Amniotic epithelial cell (primary cell): ENCODE measurements at places on chromosomes 11 and 22.

DNA sequence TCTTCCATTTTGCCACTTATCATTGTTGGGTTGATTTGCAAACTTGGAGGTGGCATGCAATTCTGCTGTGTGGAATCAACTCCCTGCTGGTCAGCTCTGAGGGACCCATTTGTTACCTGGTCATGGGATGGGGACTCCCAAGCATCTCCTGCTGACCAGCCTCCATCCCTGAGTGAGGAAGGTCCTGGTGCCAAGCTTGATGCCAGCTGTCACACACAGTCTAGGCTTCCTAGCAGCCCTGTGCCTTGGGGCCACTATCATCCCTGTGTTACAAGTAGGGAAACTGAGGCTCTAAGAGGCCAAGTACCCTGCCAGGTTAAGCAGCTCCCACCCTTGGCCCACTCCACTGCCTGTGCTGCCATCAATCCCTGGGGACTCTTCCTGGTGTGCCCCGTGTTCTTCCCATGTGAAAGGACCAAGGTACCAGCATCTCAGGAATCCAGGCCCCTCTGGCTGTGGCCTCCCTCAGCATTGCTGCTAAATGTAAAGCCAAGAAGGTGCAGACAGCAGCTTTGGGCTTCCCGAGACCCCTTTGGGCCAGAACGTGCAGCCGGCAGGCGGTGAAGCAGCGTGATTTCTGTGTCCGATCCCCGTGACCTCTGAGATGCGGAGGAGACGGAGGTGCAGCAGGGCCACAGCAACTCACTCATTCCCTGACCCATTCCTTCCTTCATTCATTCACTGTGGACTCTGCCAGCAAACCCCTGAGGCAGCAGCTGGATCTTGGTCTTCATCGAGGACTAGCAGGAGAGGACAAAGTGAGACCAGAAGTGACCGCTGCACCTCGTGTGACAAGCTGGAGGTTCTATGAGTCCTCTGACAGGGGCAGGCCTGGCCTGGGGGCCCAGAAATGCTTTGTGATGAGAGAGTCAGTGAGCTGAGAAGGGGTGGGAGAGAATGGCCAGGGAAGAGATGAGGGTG, 49.7 kb downstream of the MYEOV start:
- DNase-seq = no peak

DNA sequence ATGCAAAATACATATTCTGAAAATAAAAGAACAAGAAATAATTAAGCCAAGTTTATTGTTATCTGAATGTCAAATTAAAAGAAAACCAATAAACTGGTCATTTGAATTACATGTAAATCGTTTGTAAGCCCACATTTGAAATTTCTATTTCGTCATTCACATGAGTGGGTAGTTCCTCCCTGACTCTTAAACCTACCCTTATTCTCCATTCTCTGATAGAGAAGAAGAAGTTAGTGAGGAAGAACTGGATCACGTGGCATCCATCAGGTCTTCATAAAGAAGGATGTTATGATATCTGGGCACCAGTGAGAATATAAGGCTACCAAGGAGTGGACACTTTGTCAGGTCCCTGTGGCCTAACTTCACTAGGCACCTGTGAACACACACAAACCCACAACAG, 328.1 kb downstream of the OPCML start:
- no peak for DNase-seq

- no peak for DNase-seq
These were observed 4.0 kb downstream of the LRRC75B start for GRCh38 chr22:24588757-24589481.

- no peak for DNase-seq
These were observed 8.0 kb upstream of the COMT start for GRCh38 chr22:19933341-19934241.

GRCh38 chr11:92524542-92524941, 299.9 kb downstream of the FAT3 start:
- no peak for DNase-seq

DNA sequence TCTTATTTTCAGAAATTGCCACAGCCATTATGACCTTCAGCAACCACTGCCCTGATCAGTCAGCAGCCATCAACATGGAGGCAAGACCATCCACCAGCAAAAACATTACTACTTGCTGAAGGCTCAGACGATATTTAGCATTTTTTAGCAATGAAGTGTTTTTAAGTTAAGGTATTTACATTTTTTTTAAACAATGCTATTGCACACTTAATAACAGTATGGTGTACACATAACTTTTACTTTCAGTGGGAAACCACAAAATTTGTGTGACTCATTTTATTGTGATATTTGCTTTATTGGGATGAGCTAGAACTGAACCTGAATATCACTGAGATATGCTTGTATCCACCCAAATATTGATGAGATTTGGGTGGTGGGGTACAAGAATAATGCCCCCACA, 110.9 kb downstream of the TSPAN18 start:
- DNase-seq = peak; percentile 29

- peak; percentile 99 for DNase-seq
These were observed 17.0 kb downstream of the LAYN start for GRCh38 chr11:111557425-111558111.

DNA sequence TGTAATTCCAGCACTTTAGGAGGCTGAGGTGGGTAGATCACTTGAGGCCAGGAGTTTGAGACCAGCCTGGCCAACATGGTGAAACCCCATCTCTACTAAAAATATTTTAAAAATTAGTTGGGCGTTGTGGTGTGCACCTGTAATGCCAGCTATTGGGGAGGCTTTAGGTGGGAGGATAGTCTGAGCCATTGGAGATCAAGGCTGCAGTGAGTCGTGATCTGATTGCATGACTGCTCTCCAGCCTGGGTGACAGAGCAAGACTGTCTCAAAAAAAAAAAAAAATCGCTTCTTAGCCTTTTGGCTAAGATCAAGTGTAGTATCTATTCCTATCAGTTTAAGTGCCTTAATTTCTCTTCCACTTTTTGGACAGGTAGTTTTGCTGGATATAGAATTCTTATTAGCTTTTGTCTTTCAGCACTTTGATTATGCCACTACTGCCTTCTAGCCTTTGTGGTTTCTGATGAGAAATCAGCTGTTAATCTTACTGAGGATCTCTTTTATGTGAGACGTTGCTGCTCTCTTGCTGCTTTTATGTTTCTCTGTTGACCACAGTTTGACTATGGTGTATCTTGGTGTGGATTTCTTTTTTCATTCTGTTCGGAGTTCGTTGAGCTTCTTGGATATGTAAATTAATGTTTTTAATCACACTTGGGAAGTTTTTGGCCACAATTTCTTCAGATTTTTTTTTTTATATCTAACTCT, 24.7 kb downstream of the CHEK1 start:
- DNase-seq = no peak

DNA sequence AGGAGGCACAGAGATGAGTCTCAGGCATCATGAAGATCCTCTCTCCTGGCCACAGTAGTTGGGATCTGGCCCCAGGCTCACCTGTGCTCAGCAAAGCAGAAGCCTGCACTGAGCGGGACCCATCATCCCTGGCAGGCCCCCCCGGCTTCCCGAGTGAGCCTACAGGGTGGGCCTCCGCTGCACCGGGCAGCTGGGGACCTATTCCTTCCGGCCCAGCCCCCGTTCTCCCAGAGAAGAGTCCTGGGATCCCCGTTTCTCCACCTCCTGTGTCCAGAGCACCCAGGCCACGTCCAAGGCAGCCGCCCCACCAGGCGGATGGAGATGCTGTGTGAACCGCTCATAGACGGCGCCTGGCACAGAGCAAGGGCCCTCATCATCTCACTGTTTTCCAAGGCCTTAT, 52.5 kb downstream of the ANO1 start:
- no peak for DNase-seq

- no peak for DNase-seq
These were observed 2.5 kb downstream of the OSBPL5 start for GRCh38 chr11:3162410-3163240.

DNA sequence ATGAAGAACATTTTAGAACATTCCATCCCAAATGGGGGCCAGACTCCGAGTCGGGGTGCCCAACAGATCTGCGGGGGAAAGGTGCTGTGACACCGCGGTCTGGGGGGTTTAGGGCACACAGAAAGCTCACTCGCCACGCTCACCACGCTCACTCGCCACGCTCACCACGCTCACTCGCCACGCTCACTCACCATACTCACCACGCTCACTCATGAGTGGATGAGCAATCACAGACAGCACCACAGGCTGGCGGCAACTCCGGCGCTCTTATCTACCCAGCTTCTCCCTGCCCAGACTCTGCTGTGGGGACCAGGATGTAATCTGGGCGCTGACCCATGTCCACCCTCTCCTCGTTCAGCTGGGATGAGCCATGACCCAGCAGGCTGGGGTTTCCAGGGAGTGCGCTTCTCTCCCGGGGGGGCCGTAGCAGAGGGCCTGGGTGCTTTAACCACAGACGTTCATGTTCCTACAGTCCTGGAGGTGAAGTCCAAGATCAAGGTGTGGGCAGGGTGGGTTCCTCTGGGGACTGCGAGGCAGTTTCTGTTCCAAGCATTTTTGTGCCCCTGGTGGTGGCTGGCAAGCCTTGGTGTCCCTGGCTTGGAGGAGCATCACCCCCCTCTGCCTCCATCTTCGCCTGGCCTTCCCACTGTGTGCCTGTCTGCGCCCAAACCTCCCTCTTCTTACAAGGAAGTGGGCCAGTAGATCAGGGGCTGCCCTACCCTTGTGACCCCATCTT, 141.2 kb downstream of the CTTN start:
- DNase-seq = no peak

GRCh38 chr11:96015906-96016565, 92.1 kb upstream of the MTMR2 start:
- DNase-seq = no peak
